ENCODE measurements at places on chromosomes 2 and 18. TPM values are rescaled to one million over a fixed set of nuclear protein-coding genes. Genes with fewer than 3 reads are reported as not detected.
A peak's percentile ranks its signal among the peaks of the same experiment; 100 is the strongest.

DNA sequence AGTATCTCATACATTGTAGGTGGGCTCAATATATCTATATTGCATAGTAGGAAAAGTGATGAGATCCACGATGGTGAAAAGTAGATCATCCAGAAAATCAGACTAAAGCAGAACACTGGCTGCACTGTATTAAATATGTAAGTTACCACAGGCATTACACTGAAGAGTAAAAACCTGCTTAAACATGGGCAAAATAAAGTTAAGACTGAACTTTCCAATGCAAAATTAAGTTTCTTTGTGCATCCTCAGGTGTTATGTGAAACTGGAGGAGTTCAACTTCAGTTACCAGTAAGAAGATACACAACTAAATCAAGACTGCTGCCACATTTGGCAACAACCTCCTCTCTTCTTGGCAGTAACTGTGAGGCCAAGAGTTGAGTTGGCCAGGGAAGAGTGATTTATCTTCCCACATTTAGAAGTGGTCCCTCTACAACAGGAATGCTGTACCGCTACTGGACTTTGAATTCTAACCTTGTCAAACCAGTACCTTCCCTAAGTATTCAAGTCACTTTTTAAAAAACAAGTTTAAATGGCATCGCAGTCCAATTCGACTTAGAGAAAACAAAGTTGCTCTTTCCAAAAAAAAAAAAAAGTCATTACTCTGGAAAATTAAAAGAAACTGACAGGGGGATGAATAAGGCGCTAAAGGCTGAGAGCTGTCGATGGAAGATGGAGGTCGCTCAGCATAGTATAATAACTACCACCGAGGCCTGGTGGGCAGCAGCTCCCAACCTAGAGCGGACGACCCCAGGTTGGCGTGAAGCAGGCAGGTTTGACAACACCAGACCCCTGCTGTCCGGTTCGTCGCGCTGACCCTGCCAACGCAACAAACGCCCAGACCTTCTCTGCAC is 1.1 kb downstream of the MAP4K3 start:
- H3K4me1 ChIP-seq, result peaks cover 15% of the 10 kb centered on the region
- H3K4me3 ChIP-seq, result peak overlapping the region; percentile 91
- no peaks in the 10 kb centered on the region for H3K27me3 ChIP-seq
- no peaks in the 10 kb centered on the region for H3K36me3 ChIP-seq
- peak; percentile 51 for DNase-seq

- H3K27ac ChIP-seq, result no peak overlapping the region
- no peak overlapping the region for H3K4me3 ChIP-seq
- no peaks in the 10 kb centered on the region for H3K36me3 ChIP-seq
Measured at GRCh38 chr18:69226971-69227370, 173.7 kb upstream of the DOK6 start.

DNA sequence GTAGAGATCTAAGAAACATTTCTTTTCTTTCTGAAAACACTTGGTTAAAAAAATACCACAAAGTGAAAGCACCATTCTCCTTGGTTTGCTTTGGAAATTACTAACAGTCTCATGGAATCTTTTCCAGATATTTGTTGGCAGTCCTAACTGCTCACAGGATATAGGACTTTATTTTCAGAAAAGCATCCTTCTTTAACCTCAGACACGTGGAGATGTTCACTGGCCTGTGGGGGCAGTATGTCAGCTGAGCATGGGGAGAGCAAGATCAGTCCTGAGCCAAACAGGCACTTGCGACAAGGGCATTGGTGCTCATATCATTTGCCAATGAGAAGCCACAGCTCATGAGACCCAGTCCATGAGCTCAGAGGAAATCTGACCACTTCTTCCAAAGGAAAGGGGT is 371.9 kb downstream of the NBAS start:
- H3K4me1 ChIP-seq, result no peaks in the 10 kb centered on the region
- H3K4me3 ChIP-seq, result no peak overlapping the region
- no peak for DNase-seq
- H3K36me3 ChIP-seq, result peaks cover 3% of the 10 kb centered on the region

GRCh38 chr2:158747281-158747680 is 47.8 kb upstream of the DAPL1 start:
- no peak overlapping the region for H3K4me3 ChIP-seq
- no peak for DNase-seq
- H3K36me3 ChIP-seq, result no peaks in the 10 kb centered on the region
- H3K4me1 ChIP-seq, result no peaks in the 10 kb centered on the region
- peaks cover 11% of the 10 kb centered on the region for H3K27me3 ChIP-seq

- no peak overlapping the region for H3K27ac ChIP-seq
- H3K4me3 ChIP-seq, result no peak overlapping the region
- H3K36me3 ChIP-seq, result no peaks in the 10 kb centered on the region
- DNase-seq, result peak; percentile 13
Measured at GRCh38 chr2:145157741-145158591, 638.0 kb upstream of the ZEB2 start.

DNA sequence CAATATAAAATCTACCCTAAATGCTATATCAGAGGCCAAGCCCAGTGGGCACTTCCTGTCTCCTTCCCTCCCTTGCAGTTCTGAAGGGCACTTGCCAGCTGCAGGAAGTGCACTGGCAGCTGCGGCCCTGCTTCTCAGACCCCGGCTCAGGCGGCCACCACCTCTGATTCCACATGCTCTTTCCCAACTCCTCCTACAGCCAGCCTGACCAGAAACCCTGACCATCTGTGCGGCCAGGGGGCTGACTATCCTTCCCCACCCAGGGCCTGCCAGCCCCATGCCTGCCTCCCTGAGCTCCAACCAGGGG is 88.6 kb downstream of the ZBTB7C start:
- no peak overlapping the region for H3K27ac ChIP-seq
- no peaks in the 10 kb centered on the region for H3K36me3 ChIP-seq
- H3K27me3 ChIP-seq, result no peaks in the 10 kb centered on the region
- DNase-seq, result no peak
- H3K4me3 ChIP-seq, result no peak overlapping the region

DNA sequence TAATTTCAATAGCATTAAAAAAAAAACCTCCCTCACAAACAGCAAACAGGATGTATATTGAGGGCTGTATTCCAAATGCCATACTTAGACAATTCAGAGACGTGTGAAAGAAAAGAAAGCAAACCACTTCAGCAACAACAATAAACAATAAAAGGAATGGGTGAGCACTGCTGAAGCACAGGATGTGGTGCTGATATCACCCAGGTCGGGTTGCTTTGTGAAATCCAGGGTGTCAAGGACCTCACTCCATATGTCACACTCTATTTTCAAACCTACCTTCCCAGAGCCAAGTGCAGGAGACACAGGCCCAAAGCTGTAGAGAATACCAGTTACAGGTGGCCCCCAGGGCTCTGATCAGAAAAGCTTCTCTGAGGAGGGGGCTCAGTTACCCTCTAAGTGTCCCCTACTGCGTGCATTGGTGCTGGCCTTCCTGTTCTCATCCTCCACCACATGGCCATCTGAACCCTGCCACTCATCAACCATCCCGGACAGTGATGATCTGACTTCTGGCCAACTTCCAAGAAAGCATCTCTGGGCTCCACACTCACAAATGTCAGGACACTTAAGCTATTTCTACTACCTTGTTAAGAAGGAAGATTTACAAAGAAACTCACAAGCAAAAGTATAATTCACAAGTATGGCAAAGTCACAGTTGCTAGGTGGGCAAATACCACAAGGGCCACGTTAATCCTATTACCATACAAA is 363.0 kb downstream of the SS18 start:
- no peak overlapping the region for H3K4me3 ChIP-seq
- DNase-seq, result no peak
- H3K4me1 ChIP-seq, result no peaks in the 10 kb centered on the region
- H3K36me3 ChIP-seq, result no peaks in the 10 kb centered on the region
- no peak overlapping the region for H3K27ac ChIP-seq
- no peaks in the 10 kb centered on the region for H3K27me3 ChIP-seq

- H3K36me3 ChIP-seq, result no peaks in the 10 kb centered on the region
- no peak overlapping the region for H3K4me3 ChIP-seq
- no peaks in the 10 kb centered on the region for H3K27me3 ChIP-seq
- H3K4me1 ChIP-seq, result no peaks in the 10 kb centered on the region
- no peak for DNase-seq
Measured at GRCh38 chr2:139083121-139083520, 302.9 kb upstream of the NXPH2 start.

GRCh38 chr2:188522517-188522916 is 230.8 kb downstream of the GULP1 start:
- DNase-seq, result no peak
- H3K27me3 ChIP-seq, result no peaks in the 10 kb centered on the region
- no peak overlapping the region for H3K27ac ChIP-seq
- H3K4me1 ChIP-seq, result no peaks in the 10 kb centered on the region

DNA sequence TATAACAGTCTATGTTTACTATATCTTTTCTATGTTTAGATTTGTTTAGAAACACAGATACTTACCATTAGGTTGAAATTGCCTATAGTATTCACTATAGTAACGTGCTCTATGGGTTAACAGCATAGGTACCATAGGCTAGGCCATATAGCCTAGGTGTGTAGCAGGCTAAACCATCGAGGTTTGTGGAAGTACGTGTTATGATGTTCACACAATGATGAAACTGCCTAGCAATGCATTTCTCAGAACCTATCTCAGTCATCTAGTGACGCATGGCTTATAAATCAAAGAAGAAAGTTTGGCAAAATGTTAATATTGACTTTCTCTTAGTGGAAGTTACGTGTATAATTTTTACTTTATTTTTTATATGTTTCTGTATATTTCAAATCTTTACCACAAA is 466.2 kb upstream of the NRP2 start:
- H3K27ac ChIP-seq, result no peak overlapping the region
- no peak for DNase-seq
- H3K4me3 ChIP-seq, result no peak overlapping the region

- H3K27me3 ChIP-seq, result no peaks in the 10 kb centered on the region
- H3K27ac ChIP-seq, result no peak overlapping the region
- no peaks in the 10 kb centered on the region for H3K4me1 ChIP-seq
- no peak overlapping the region for H3K4me3 ChIP-seq
- H3K36me3 ChIP-seq, result no peaks in the 10 kb centered on the region
Measured at GRCh38 chr2:194319222-194319992, 1337.6 kb upstream of the SLC39A10 start.

- no peak overlapping the region for H3K27ac ChIP-seq
- H3K4me1 ChIP-seq, result no peaks in the 10 kb centered on the region
- DNase-seq, result no peak
- peaks cover 33% of the 10 kb centered on the region for H3K36me3 ChIP-seq
- no peaks in the 10 kb centered on the region for H3K27me3 ChIP-seq
Measured at GRCh38 chr18:2926528-2926927, 79.7 kb downstream of the EMILIN2 start.

- H3K4me1 ChIP-seq, result no peaks in the 10 kb centered on the region
- peak; percentile 43 for DNase-seq
- H3K27ac ChIP-seq, result no peak overlapping the region
- no peaks in the 10 kb centered on the region for H3K27me3 ChIP-seq
Measured at GRCh38 chr2:10629819-10630532, 59.8 kb downstream of the NOL10 start.

- no peak overlapping the region for H3K4me3 ChIP-seq
- no peak overlapping the region for H3K27ac ChIP-seq
- no peaks in the 10 kb centered on the region for H3K36me3 ChIP-seq
- H3K27me3 ChIP-seq, result no peaks in the 10 kb centered on the region
- DNase-seq, result no peak
- H3K4me1 ChIP-seq, result no peaks in the 10 kb centered on the region
Measured at GRCh38 chr2:216222650-216223352, 113.7 kb downstream of the XRCC5 start.

DNA sequence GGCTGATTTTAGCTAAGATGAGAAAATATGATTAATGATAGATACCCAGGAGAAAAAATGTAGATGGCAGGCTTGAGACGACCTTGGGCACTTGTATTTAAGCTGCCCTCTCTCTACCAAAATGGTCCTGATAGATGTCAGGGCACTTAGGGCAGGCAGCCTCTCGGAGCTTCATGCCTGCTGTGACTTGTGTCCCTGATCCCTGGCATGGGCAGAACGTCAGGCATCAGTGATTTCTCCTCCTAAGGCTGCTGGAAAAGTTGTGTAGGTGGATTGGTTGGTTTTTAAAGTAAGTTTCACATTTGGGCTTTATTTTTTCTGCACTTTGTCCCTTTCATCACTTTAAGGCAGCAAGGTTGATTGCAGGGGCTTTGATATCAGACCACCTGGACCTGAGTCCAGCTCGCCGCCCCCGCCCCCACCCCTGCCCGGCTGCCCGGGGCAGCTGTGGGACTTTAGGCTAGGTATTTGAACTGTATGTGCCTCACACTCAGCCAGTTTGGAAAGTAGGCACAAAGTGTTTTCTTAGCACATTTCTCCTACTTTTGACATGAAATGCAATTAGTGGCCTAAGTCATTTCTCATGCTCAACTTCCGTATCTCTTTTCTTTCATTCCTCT is 35.0 kb upstream of the SCLY start:
- peaks cover 4% of the 10 kb centered on the region for H3K36me3 ChIP-seq
- no peak overlapping the region for H3K4me3 ChIP-seq
- no peaks in the 10 kb centered on the region for H3K27me3 ChIP-seq
- H3K4me1 ChIP-seq, result no peaks in the 10 kb centered on the region

- no peak overlapping the region for H3K27ac ChIP-seq
- no peaks in the 10 kb centered on the region for H3K4me1 ChIP-seq
- DNase-seq, result no peak
- H3K4me3 ChIP-seq, result no peak overlapping the region
- H3K27me3 ChIP-seq, result no peaks in the 10 kb centered on the region
Measured at GRCh38 chr18:44909191-44909719, 228.6 kb downstream of the SETBP1 start.

DNA sequence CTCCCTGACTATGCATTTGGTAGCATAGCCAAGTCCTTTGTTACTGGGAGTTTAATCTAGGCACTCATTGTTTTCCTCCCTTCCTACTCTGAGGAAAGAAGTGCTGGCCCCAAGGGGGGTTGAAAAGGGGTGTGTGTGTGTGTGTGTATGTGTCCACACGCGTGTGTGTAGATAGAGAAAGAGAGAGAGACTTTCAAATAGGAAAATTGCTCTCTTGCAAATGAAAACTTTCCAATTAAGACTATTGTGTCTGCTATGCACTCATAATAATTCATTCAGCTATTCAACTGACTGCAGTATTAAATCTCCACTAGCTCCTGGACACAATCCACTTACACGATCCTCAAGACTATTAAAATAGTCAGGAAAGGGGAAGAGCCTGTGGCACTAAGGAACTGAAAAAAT is 92.9 kb upstream of the CSRNP3 start:
- no peaks in the 10 kb centered on the region for H3K4me1 ChIP-seq
- no peaks in the 10 kb centered on the region for H3K27me3 ChIP-seq
- H3K36me3 ChIP-seq, result no peaks in the 10 kb centered on the region
- H3K4me3 ChIP-seq, result no peak overlapping the region
- DNase-seq, result no peak

- H3K27ac ChIP-seq, result no peak overlapping the region
- no peaks in the 10 kb centered on the region for H3K4me1 ChIP-seq
- peak; percentile 69 for DNase-seq
- H3K27me3 ChIP-seq, result no peaks in the 10 kb centered on the region
Measured at GRCh38 chr2:240840435-240841060, 20.5 kb upstream of the KIF1A start.

The ATP6V1B1 gene
- not detected for polyA plus RNA-seq

The GREB1 gene
- polyA plus RNA-seq, result not detected

The IL36A gene
- not detected for polyA plus RNA-seq

The CROCC2 gene
- 0.13 TPM for polyA plus RNA-seq

The PRSS56 gene
- not detected for polyA plus RNA-seq

The LOXL3 gene
- 0.27 TPM for polyA plus RNA-seq

The NPHP1 gene
- polyA plus RNA-seq, result 2.6 TPM

The LIMS4 gene
- 0.87 TPM for polyA plus RNA-seq

The LOXHD1 gene
- polyA plus RNA-seq, result 0.12 TPM

The C2orf80 gene
- polyA plus RNA-seq, result not detected
